ENCODE measurements at places on chromosomes 7 and 10.

- DNase-seq = no peak
Measured at GRCh38 chr7:145152589-145152988, 316.7 kb upstream of the TPK1 start.

DNA sequence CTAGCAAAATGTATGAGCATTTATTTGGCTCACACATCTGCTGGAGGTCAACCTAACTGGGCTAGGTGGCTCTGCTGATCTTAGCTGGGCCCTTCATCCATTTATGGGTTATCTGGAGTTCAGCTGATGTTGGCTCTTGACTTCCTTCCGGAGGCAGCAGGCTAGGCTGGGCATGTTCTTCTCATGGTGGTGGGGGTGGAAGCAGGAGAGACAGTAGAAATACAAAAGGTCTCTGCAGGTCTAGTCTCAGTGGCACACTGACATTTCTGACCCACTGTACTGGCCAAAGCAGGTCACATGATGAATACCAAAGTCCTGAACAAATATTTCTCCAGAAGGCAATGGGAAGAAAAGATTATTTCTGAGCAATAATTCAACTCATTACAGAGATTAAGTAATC is 334.6 kb downstream of the CRPPA start:
- DNase-seq = no peak

DNA sequence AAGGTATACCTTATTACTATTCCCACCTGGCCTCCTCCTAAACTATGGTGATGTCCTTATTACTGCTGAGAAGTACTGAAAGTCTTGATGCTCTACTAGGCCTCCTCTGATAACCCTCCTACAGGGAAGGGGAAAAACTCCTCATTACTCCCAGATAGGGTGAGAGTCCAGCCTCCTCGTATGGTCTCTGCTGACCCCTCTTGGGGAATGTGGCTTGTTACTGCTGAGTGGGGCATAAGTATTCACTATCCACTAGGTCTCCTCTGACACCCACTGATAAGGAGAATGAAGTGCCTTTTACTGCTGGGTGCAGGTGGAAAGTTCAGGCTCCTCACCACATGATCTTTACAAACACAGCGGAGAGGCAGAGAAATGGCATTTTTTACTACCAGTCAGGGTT is 222.9 kb downstream of the CHRM2 start:
- DNase-seq = peak; percentile 18

- DNase-seq = no peak
Measured at GRCh38 chr7:116436305-116436826, 63.2 kb upstream of the CAV2 start.

- no peak for DNase-seq
Measured at GRCh38 chr7:129902788-129903422, 49.9 kb downstream of the UBE2H start.

DNA sequence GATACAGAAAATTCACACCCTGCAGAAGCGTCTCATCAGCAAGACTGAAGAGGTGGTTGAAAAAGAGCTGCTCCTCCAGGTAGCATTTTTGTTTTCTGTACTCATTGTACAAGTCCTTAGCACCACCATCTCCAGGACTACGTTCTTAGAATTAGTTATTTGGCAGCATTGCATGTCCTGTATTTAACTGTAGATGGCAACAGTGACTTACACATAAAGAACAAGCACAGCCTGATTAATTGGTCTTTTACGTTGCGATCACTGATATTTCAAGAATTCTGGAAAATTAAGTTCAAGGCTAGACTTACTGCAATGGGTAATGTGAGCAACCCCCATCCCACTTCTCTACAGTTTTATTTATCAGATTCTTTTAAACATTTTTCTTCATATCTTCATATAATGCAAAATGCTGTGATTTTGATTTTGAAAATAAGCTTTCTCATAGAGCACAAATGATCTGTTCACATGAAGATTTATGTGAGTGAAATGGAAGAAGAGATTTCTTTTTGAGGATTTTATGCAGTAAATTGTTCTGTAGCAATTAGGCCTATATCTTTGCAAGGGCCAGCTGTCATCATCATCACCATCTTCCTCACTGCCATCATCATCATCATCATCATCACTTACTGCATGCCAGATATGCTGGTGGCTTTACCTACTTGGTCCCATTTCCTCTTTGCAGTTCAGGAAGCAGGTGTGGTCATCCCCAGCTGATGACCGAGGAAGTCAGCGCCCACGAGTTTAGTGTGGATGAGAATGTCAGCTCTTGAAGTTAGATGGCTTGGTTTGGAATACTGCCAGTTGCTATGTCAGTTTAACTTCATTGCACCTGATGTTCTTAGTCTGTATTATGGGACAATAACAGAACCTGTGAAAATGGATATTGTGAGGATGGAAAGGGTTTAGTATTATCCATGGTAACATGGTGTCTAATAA is 53.4 kb downstream of the CFAP58 start:
- DNase-seq = no peak

- no peak for DNase-seq
Measured at GRCh38 chr7:156560075-156560474, 80.5 kb upstream of the RNF32 start.

GRCh38 chr10:72337039-72337629 is 17.6 kb downstream of the DNAJB12 start:
- DNase-seq = peak; percentile 83

GRCh38 chr7:100040575-100040974 is 9.0 kb upstream of the ZSCAN21 start:
- no peak for DNase-seq

- DNase-seq = peak; percentile 45
Measured at GRCh38 chr10:84026821-84027257, 112.5 kb upstream of the GHITM start.

DNA sequence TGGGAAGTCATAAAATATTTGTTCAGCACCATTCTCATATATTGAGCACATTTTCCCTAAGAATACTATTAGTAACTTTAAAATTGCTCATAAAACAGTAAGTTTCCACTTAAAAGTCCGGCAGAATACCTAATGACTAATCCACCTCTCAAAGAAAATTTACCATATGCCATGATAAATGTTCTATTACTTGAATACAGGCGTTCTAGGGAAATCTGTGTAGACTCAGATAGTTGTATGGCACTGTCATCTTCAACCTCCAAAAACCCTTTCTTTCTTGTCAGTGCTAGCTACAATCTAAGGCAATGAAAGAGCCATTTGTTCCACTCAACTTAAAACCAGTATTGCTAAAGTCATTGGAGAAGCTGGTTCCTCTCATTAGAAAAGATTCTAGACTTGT is 7.3 kb downstream of the GPR37 start:
- no peak for DNase-seq

GRCh38 chr10:104317726-104318299 is 20.5 kb downstream of the ITPRIP start:
- DNase-seq = no peak

GRCh38 chr7:657565-658119 is 68.9 kb upstream of the DNAAF5 start:
- no peak for DNase-seq

DNA sequence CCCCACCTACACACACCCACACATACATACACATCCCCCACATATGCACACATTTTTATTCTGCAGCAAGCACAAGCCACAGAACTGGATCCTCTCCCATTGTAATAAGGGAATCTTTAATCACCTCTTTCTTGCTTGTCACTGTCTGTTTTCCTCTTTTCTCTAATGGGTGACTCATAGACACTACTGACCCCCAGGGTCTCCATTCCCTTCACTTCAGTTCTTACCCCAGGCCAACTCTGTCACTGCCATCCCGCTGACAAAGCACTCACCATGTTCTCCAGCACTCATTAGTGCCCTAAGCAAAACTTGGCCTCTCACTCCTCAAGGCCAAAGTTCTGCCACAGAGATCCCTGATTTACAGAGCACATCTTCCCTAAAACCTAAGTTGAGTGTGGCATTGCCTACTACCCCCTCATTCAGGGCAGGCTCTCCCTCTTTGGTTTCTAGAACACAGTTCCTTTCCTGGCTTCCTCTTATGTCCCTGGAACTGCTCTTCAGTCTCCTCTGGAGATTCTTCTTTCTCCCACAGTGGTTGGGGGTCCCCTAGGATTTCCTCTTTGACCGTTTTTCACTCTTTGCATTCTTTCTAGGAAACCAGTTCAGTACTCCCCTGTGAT is 39.6 kb upstream of the INHBA start:
- no peak for DNase-seq

All from nephron progenitor cell (in vitro differentiated cells).